Activated CD8-positive, alpha-beta T cell treated with anti-CD3 and anti-CD28 coated beads, Interleukin-2, amount 10 ng/mL, durations not matched to agents 7 days and 5 days (primary cell): ENCODE measurements at places on chromosomes 13 and 19.
A peak's percentile ranks its signal among the peaks of the same experiment; 100 is the strongest.

DNA sequence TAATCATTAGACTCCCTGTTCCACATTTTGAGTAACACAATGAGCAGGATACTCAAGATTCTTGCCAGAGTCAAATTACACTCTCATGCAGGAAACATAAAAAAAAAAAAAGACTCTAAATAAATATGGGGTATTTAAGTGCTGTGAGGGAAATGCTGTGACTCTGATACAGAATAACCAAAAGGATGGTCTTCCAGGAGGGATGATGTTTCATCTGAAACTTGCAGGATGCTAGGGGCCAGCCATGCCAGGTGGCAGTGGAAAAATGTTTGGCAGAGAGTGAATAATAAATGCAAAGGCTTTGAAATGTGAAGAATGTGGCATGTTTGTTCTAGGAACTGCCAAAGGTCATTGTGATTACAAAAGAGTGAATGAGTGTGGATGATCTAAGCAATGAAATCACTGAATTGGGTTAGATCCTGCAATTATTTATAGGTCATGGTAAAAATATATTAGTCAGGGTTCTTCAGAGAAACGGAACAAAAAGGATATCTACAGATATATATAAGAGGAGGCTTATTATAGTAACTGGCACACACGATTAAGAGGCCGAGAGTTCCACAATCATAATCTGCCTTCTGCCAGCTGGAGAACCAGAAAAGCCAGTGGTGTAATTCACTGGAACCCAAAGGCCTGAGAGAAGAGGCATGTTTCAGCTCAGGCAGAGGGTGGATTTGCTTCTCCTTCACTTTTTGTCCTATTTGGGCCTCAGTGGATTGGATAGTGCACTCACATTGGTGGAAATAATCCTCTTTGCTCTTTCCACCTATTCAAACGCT lies 1832.8 kb upstream of the MIR17HG start:
- H3K27me3 ChIP-seq: no peaks in the 10 kb centered on the region
- H3K4me1 ChIP-seq: no peaks in the 10 kb centered on the region
- no peaks in the 10 kb centered on the region for H3K36me3 ChIP-seq

DNA sequence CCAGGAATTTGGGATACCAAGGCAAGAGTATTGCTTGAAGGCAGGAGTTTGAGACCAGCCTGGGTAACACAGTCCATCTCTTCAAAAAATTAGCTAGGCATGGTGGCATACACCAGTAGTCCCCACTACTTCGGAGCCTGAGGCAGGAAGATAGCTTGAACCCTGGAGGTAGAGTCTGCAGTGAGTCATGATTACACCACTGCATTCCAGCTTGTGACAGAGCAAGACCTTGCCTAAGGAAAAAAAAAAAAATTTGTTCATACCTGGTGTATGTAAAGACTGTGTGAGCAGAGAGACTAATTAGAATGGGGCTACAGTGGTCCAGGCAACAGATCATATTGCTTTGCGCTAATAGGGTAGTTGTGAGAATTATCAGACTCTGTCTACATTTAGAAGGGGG lies 778.3 kb upstream of the PCDH20 start:
- no peaks in the 10 kb centered on the region for H3K36me3 ChIP-seq
- no peak for DNase-seq
- H3K4me3 ChIP-seq: no peak overlapping the region
- H3K27ac ChIP-seq: no peak overlapping the region
- no peaks in the 10 kb centered on the region for H3K4me1 ChIP-seq
- H3K27me3 ChIP-seq: no peaks in the 10 kb centered on the region

GRCh38 chr19:52094526-52095130 lies 937 bp downstream of the ZNF841 start:
- H3K4me1 ChIP-seq: peaks cover 34% of the 10 kb centered on the region
- peak overlapping the region; percentile 96 for H3K27ac ChIP-seq
- H3K4me3 ChIP-seq: peak overlapping the region; percentile 96
- peaks cover 75% of the 10 kb centered on the region for H3K36me3 ChIP-seq

DNA sequence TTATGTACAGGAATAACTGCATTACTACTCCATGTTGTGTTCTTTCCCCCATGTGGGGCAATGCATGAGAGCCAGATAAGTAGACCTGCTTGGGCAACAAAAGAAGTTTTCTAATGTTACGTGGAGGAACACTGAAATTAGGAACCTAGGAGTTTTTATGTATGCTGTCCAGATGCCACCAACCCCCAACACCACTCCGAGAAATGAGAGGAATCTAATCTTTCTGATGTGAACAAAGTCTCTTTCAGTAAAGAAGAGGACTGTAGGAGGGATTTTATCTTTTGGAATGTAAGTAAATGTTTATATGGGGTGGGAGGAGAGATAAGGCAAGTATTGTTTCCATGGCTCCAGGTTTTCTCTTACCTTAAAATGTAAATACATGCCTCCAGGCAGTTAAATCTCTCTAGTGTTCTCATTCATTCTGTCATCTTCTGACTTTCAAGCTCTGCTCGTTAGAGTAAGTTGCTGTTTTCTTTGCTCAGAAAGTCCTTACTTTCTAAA lies 820.6 kb downstream of the PCDH17 start:
- no peaks in the 10 kb centered on the region for H3K4me1 ChIP-seq
- H3K36me3 ChIP-seq: no peaks in the 10 kb centered on the region
- no peak overlapping the region for H3K27ac ChIP-seq
- H3K4me3 ChIP-seq: no peak overlapping the region
- no peaks in the 10 kb centered on the region for H3K27me3 ChIP-seq
- DNase-seq: no peak
